Stimulated activated CD4-positive, alpha-beta T cell treated with anti-CD3 and anti-CD28 coated beads, Interleukin-15, amount 100 ng/mL, for 48 hours (primary cell): ENCODE measurements at places on chromosomes 12 and 14.

DNA sequence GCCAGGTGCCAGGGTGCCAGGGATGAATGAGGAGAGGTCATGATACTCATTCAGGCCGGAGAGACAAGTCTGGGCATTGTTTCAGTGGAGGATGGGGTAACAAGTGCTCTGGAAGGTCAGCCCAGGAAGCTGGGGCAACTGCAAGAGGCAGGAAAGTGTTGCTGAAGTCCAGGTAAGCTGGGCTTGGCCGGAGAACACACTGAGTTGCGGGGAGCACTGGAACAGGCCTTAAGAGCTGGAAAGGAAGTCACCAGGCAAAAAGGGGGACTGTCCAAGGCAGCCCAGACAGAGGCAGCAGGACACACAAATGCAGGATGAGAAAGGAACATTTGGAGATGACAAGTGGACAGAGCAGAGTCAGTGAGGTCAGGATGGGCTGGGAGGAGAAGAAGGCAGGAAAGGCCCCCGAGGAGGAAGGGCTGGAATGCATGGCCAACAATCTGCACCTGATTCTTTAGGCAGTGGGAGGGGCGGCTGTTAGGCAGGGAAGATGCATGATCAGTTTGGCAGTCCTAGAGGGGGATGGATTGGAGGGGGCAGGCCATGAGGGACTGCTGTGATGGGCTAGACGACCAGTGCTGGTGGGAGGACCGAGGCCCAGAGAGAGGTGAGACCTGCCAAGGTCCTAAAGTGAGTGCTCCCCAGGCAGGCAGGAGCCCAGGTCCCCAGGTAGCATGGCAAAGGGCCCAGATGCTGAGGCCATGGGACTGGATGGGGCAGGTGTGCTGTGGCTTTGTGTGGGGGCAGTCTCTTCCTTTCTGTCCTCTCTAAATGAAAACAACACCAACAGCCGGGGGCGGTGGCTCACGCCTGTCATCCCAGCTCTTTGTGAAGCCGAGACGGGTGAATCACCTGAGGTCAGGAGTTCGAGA lies 17.2 kb upstream of the HHIPL1 start:
- DNase-seq: no peak

GRCh38 chr14:74140374-74140850 lies 55.7 kb downstream of the LIN52 start:
- DNase-seq: no peak

GRCh38 chr14:90272523-90272922 lies 16.2 kb downstream of the PSMC1 start:
- DNase-seq: no peak

DNA sequence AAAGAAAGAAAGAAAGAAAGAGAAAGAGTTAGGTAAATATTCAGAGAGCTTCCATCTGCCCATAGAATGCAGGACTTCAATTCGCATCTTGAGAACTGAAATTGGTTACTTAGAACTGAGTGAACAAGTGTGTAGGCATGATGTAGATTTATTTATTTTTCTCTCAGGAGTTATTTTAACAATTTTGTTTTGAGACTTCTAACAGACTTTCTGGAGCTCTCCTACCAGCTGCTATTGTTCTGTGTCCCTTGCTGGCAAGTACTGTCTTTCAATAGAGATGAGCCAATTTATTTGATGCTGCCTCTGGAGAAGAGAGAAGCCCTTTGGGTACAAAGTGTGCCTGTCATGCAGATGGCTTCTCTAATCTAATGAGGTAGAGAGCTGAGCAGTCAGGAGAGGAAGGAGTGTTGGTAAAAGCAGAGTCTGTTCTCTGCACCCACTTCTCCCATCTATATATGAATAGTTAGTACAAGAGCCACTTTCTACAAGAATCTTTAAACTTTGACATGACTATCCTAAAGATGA lies 67.0 kb downstream of the SYT1 start:
- DNase-seq: no peak

- no peak for DNase-seq
Measured at GRCh38 chr12:66548338-66549049, 130.4 kb downstream of the GRIP1 start.

GRCh38 chr14:35678403-35679028 lies 130.6 kb downstream of the RALGAPA1 start:
- DNase-seq: no peak

DNA sequence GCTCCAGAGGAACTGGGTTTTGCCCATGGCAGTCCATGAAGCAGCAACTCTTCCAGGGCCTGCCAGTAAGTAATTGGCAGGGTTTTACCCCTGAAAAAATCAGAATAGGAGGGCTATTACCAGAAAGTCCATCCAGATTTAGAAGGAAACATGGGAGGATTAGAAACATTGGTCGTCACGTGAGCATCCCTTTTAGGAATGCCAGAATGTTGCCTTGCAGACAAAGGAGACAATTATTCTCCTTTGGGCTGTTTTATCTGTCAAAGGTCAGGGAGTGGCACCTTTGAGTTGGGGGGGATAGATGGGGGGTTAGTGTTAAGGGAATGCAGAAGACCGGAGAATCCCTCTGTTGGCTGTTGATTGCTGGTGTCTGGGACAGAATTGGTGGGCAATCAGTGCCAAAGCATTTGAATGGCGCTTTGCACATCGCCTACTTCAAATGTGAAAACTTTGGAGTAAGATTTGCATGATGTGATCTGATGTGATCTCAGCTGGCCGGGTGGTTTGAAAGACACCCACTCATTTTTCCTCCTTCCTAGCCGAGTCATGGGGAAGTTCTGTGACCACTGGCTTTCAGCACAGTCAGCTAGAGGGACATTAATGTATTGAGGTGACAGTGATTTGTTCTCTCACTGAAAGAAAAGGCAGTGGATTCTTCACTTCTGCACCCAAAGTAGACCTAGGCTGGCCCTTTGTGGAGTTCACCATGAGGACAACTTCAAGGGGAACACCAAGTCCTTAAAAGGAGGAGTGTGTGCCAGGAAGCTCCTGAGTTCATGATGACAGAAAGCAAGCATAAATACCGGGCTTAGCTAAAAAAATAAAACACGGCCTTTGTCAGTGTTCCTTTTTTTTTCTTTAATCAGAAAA lies 31.4 kb downstream of the FLVCR2 start:
- DNase-seq: no peak

DNA sequence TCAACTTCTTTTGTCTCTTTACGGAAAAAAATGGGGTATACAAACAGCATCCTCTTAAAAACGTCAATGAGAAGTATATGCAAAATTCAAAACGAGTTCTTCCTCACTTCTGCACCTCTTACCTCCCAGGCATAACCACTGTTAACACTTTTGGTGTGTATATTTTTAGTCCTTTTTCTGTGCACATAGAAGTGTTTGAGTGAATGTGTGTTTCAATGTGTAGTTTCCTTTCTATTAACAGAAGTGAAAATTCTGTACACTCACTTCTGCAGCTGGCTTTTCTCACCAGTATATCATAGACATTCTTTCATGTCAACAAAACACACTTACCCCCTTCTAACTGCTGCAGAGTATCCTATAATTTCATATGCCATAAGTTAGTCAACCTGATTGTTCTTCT lies 5.4 kb downstream of the UBR7 start:
- no peak for DNase-seq

DNA sequence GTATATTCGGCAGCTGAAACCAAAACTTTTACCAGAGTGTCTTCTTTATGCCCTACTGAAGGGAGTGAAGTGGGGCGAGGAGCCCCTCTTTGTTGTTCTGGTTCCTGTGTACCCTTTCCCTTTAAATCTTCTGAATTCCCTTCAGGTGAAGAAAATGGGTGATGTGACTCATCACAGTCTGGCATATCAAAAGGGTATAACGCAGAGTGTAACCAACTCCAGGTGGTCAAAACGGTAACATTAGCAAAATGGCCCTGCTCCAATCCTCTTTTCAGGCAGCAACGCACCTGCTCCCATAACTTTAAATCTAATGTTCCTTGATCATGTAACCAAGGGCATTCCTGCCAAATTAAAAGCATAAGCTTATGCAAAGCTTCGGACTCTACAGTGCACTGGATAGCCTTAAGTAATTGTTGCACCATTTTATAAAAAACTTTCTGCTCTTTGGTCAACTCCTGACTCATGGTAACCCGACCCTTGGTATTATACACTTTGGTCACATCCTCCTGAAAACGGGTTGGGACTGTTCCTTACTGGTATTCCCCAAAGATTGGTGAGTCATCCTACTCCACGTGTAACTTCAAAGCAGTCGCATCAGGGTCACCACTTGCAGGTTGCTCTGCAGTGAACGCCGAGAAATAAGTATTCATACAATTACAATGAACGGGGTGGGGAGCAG lies 83.1 kb downstream of the KCNMB4 start:
- no peak for DNase-seq

DNA sequence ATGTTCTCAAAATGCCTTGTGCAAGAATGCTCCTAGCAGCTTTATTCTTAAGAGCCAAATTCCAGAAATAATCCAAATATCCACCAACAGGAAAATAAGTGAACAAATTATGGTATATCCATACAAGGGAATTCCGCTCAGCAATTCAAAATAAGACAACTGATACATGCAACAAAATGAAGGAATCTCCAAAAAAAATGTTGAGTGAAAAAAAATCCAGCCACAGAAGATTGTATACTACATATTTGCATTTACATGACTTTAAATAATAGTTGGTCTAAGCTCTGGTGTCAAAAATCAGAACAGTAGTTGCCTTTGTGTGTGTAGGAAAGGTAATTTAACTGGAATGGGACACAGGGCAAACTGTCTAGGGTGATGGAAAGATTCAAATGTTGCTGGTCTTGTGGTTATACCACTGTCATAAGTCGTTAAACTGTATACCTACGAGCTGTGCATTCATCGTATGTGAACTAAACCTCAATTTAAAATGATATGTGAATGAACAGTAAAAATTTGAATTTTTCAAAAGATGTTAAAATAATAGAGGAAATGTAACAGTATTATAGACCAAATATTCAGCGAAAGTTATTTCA lies 3.2 kb downstream of the CD69 start:
- DNase-seq: no peak

DNA sequence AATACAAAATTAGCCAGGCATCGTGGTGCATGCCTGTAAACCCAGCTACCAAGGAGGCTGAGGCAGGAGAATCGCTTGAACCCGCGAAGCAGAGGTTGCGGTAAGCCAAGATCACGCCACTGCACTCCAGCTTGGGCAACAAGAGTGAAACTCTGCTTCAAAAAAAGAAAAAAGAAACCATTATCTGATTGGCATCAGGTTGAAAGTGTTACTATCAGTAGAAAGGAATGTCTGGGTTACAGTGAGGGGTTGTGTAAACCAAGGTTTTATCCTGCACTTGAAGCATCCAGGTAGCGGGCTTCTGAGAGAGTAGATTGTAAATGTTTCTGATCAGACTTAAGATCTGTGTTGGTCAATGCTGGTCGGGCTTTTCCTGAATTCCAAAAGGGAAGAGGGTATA lies 14.1 kb upstream of the OXA1L start:
- DNase-seq: no peak

DNA sequence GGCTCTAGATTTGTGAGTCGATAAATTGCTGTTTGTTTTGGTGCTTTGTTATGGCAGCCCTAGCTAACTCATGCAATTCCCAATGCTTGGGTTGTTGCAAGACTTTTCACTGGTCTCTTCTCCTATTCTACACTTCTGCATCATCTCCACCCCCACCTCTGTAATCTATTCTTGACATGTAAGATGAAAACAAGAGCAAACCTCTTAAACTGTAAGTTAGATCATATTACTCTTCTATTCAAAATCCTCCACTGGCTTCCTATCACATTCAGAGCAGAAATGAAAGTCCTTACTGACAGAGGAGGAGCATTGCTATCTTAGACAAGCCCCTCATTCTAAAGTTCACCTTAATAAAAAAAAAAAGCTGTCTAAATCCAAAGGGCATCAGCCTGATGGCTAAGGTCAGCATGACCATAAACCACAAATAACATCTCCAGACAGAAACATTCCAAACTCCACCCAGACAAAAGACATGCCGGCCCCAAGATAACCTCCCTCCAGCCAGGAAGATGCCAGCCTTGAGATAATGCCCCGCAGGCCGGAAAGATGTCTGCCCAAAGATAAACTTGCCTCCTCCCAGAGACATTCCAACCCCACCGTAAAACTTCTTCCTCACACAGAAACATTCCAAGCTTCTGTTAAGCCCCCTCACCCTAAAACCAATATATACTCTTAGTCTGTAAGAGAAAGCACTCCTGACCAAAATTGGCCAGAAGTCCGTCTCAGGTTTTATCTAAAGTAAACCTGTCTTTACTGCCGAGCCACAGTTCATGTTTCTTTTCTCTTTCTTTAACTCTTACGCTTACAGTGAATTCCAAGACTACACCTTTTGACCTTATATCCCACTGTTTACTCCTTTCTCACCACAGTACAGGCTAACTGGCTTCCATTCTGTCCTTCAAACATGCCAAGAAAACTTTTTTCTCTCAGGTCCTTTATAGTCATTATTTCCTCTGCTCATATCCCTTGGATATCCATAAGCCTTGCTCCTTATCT lies 308.9 kb downstream of the KCNH5 start:
- DNase-seq: no peak

- DNase-seq: no peak
Measured at GRCh38 chr12:19744705-19745218, 305.5 kb downstream of the AEBP2 start.

DNA sequence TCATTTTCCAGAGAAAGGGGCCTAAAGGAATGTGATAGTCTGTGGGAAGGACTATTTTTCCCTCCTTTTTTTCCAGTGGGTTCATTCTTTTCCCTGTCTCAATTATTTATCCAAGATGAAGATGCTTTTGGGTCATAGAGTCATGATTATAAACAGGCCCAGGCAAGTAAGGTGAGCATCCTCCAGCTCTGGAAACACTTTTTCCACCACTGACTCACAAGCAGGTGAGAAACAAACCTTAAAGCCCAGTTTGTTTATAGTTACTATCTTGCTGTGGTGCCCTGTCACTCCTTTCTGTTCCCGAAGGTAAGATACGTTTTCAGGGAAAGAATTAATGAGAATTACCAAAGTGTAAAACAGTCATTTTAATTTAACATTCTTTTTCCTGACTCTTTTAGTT lies 107.7 kb upstream of the IFNG-AS1 start:
- DNase-seq: no peak

- DNase-seq: no peak
Measured at GRCh38 chr14:52081964-52082363, 13.1 kb upstream of the NID2 start.

DNA sequence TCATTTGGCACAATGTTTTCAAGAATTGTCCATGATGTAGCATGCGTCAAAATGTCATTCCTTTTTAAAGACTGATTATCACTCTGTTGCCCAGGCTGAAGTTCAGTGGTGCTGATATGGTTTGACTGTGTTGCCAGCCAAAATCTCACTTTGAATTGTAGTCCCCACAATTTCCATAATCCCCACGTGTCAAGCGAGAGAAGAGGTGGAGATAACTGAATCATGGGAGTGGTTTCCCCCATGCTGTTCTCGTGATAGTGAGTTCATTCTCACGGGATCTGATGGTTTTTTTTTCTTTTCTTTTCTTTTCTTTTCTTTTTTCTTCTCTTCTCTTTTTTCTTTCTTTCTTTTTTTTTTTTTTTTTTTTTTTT lies 21.8 kb upstream of the LRRK2 start:
- no peak for DNase-seq

- DNase-seq: no peak
Measured at GRCh38 chr12:67677166-67677565, 28.6 kb downstream of the DYRK2 start.

DNA sequence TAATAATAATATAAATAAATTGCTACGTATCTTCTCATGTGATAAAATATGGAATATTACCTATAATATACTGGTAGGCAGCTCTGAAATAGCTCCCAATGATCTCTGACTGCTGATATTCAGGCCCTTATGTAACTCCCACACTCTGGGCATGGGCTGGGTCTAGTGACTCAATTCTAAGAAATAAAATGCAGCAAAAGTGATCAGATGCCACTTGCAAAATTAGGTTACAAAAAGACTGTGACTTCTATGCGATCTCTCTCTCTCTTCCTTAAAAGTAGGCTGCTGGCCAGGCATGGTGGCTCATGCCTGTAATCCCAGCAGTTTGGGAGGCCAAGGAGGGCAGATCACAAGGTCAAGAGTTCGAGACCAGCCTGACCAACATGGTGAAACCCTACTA lies 10.3 kb upstream of the CACNB3 start:
- no peak for DNase-seq
